ENCODE measurements at places on chromosomes 7 and 10.

DNA sequence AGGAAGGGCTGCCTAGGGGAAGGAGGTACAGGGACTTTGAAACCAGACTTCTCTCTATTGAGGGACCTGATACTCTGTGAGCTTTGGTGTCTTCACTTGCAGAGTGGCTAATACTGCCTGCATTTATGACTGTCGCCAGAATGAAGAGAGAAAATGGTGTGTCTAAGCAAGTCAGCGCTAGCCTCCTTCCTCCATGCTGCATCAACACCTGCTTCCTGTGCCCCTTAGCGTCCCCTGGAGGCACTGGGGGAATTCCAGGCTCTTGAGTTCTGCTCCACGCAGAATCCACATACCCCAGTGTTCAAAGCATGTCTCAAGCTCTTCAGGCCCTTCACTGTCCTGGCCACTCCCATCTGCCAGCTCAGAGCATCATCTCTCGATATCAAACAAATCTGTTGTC, 140.5 kb downstream of the PKD1L1 start:
- DNase-seq: no peak

- DNase-seq: no peak
Measured at GRCh38 chr7:51785171-51785570, 468.6 kb upstream of the COBL start.

DNA sequence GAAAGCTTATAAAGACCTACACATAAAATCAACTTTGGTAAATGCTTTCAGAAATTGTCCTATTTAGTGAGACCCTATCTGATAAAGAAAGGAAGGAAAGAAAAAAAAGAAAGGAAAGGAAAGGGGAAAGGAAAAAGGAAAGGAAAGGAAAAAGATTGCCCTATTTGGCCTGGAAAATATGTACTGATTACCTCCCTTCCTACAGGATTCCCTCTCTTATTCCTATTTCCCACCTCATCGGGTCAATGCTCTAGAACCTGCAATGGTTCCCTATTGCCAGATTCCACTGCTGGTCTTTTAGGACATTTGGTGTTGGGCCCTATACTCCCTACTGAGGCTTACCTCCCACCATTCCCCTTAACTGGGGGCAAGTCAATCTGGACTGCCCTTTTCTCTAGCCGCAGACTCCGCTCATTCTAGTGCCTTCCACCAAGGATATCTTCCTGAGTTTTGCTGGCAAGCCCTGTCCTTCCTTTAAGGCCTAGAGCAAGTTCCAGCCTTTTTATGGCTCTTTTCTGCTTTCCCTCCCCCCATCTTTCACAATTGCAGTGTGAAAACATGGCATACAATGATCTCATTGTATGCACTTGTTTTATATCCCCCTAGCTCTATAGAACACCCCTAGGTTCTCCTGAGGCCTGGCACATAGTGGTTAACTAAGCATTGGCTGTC, 4.4 kb downstream of the DDIT4 start:
- no peak for DNase-seq

DNA sequence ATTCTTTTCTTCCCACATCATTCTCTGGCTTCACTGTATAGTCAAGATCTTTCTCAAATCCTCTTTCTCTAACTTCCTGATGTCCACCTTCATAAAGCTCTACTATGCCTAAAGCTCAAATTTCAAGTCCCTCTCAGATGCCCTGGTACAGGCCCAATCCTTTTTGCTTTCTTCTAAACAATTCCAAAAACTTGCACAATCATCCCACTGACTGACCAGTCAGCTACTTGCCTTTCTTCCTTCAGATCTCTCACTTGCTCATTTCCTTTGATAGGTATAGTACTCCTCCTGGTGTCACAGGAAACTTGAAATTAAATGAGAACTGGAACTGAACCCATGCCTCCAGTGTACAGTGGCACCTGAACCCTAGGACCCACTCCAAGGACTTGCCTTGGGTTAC, 18.2 kb downstream of the SEC31B start:
- no peak for DNase-seq

- no peak for DNase-seq
Measured at GRCh38 chr10:70197235-70197945, 27.1 kb upstream of the SAR1A start.

Measured in activated T-cell treated with anti-CD3 and anti-CD28 coated beads for 4 hours (primary cell).